ENCODE measurements at places on chromosomes 11 and 22.

DNA sequence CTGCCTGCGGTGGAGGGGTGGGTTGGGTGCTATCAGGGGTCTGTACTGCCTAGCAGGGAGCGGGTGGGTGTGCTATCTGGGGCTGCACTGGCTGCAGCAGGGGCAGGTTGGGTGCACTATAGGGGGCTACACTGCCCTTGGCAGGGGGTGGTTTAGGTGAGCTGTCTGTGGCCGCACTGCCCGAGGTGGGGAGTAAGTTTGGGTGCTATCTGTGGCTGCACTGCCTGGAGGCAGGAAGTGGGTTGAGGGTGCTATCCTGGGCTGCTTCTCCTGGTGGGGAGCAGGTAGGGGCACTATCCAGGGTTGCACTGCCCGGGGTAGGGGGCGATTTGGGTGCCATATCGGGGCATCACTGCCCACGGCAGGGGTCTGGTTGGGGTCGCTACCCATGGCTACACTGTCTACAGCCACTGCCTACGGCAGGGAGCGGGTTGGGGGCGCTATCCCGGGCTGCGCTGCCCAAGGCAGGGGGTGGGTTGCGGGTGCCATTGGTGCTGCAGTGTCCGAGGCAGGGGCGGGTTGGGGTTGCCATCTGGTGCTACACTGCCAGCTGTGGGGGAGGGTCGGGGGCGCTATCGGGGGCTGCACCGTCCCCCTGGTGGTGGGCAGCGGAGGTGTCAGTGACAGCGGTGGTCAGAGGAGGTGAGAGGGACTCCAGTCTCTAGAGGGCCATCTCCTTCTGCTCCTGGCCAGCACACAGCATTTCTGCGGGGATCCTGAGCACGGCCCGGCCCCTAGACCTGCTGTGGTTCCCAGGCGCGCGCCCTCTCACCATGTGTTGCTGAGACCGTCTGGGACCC is 1.3 kb upstream of the RFPL2 start:
- no peak for DNase-seq

GRCh38 chr11:12485328-12485727 is 108.0 kb downstream of the PARVA start:
- DNase-seq, result no peak

DNA sequence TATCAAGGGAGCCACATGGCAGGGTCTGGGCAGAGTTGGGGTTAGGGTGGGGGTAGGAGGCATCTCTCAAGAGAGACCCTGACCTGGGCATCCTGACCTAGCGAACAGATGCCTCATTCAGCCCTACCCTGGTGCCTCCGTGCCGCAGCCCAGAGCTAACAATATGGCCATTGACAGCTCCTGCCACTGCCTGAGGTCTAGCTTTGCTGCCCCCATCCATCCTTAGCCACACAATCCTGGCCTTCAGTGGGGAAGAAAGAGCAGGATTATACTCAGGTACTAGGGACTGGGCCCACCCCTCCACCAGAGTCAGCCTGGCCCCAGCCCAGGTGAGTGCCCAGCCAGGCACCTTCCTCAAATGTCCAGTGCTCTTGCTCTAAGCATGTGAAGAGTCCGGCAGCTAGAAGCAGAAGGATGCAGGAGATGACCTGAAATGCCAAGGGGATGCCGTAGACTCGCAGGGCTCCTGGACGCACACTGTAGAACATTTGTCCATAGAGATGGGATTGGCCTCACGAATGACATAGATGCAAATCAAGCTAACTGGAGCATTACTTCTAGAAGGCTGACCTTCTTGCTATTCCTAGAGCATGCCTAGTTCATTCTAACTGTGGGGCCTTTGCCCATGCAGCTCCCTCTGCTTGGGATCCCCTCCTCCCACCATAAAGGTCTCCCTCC is 13.3 kb upstream of the SERPINH1 start:
- no peak for DNase-seq

DNA sequence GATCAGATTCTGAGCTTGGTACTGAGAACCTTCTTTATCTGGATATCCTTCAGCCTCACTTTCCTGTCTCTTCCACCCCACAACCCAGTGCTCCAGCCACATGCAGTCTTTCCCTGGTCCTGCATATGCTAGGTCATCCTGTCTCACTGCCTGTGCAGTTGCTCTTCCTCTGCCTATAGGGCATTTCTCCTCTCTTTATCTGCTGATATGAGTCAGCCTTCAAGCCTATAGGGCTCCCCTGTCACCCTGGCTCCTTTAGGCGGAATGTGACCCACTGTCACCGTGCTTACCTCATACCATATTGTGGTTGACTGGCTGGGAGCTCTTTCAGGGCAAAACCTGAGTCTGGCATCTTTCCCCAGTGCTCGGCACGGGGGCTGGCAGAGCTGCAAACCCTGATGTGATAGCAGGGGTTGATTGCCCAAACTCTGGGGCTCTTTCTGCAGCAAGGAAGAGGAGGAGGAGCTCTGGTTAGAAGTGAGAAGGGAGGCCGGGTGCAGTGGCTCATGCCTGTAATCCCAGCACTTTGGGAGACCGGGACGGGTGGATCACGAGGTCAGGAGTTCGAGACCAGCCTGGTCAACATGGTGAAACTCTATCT is 26.3 kb downstream of the MEI1 start:
- DNase-seq, result no peak

- no peak for DNase-seq
These were observed 58.4 kb upstream of the RCN1 start for GRCh38 chr11:32032478-32032877.

- no peak for DNase-seq
These were observed 792.5 kb downstream of the BRD1 start for GRCh38 chr22:49034836-49035817.

DNA sequence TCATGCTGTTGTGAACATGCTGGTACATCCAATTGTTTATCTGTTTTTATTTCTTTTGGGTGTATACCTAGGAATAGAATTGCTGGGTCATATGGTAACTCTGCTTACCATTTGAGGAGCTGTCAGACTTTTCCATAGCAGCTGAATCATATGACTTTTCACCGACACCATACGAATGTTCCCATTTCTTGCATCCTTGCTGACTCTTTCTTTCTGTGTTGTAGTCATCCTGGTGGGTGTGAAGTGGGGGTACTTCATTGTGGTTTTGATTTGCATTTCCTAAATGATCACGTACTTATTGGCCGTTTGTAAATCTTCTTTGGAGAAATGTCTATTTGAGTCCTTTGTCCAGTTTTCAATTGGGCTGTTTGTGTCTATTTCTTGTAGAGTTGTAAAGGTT is 26.5 kb downstream of the ATXN10 start:
- no peak for DNase-seq

DNA sequence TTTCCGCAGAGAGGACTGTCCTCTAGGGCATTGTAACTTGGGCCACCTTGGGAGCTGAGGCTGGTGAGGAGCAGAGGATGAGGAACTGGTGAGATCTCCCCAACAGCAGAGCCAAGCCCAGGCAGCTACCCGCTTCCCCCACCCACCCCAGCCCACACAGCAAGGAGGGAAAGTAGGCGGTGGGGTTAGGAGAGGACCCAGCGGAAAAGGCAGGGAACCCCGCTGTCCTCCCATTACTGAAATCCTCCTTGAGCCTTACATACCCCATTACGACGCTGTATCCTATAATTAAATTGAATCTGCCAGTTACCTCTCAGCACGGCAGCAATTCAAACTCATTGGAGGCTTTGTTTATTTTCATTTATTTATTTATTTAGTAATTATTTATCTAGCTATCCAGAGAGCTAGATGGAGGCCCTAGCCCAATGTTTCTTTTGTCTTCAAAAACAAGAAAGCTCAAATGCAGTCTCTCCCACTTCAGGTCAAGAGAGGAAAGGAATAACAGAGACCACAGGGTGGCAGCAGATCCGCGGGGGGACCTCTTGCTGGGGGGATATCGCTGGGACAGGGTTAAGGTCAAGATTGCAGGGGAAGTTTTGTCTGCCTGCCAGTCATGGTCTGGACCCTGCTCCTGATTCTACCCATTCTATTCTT is 218.0 kb downstream of the ST3GAL4 start:
- DNase-seq, result no peak

DNA sequence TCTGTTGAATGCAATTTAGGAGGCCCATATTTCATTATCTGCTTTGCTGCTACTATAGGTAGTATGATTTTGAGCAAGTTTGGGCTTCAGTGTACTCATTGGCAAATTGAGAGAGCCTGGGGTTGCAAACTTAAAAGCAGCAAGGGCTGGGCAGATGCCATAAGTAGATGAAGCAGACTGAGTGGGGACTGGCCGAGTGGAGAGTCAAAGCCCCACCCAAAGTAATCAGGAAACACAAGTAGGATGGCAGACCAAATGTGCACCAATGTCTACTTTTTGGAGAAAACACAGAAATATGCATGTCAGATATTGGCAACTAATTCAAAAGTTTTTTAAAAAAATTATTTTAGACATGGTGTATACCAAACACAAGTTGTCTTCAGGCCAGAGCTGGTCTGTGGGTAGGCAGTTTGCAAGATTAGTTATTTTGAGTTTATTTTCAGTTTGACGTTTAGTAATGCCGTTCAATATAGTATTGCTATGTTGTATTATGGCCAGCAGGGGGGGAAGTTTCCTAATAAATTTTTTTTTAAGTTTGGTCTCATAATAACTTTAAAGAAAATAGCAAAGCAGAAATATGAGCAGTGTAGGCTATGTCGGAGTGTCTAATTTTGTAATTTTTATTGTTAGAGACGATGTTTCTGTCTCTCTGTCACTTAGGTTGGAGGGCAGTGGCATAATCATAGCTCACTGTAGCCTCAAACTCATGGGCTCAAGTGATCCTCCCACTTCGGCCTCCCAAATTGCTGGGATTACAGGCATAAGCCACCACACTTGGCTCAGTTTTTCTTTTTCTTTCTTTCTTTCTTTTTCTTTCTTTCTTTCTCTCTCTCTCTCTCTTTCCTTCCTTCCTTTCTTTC is 105.1 kb downstream of the HIPK3 start:
- no peak for DNase-seq

- DNase-seq, result no peak
These were observed 261.1 kb upstream of the ANO3 start for GRCh38 chr11:26070714-26071380.

- DNase-seq, result no peak
These were observed 22.6 kb downstream of the TMEM218 start for GRCh38 chr11:125088576-125089455.

DNA sequence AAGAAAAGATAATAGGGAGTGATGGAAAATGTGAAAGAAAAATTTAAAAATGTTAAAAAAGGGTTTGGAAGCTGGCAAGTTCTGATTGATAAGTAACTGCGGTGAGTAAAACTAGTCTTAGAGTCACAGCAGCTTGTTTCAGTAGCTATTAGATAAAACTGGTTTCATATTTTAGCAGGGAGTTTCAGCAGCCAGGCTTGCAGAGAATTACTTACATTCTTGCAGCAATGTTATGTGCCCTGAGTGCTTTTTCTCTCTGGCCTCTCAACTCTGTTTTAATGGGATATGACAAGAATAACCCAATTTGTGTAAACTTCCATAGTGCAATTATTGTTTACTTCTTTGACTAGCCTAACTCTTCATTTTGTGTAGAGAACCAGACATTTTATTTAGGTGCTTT is 33.6 kb downstream of the PPME1 start:
- no peak for DNase-seq

- no peak for DNase-seq
These were observed 5.2 kb upstream of the PRR33 start for GRCh38 chr11:1896923-1897322.

- no peak for DNase-seq
These were observed at the start of gene CHST1 for GRCh38 chr11:45665206-45665932. TSS of gene CHST1 (minus strand) at chr11:45665622. CDS start at chr11:45650923, 14,699 bp downstream.

GRCh38 chr11:10709299-10710086 is 15.9 kb upstream of the IRAG1 start:
- DNase-seq, result no peak

- no peak for DNase-seq
These were observed 120.7 kb upstream of the TENM4 start for GRCh38 chr11:79561496-79561895.

GRCh38 chr22:31130873-31131272 is 8.1 kb downstream of the INPP5J start:
- no peak for DNase-seq

- no peak for DNase-seq
These were observed 599 bp upstream of the PPP2R1B start for GRCh38 chr11:111766834-111767142.

- DNase-seq, result no peak
These were observed 9.5 kb downstream of the GNB1L start for GRCh38 chr22:19845054-19845722.

GRCh38 chr11:33634291-33634834 is 66.3 kb downstream of the C11orf91 start:
- no peak for DNase-seq

DNA sequence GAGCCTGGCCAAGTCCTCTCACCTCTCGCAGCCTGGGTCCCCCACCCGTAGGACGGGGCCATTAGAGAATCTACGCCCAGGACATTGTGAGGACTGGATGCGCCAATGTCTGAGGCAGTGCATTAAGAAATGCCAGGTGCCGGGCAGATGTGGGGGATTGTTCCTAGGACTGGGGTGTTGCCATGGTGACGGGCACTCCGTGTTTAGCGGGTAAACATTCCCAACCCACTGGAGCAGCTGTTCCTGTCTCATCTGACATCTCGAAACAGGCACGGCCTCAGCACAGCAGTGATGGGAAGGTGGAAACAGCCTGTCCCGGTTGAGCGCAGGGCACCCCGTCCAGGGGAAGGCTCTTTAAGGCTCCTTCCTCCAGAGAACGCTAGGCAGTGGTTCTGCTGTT is 99.6 kb upstream of the RTL6 start:
- no peak for DNase-seq

DNA sequence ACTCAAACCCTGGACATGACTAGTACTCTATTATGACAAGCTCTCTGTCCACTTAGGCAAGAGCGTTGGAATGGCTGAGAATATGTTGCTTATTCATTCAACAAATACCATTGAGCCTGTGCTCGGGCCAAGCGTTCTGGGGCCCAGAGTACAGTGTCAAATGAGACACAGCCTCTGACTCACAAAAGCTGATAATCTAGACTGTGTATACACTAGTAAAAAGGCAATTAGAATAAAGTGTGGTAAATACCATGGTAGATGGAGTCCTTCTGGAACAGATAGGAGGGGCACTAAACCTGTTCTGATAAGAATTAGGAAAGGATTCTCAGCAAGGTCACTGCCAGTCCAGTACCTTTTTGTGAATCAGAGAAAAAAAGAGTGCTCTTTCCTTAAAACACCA is 24.7 kb downstream of the KCNE3 start:
- no peak for DNase-seq

- no peak for DNase-seq
These were observed 238.0 kb upstream of the NARS2 start for GRCh38 chr11:78812513-78813293.

- DNase-seq, result peak; percentile 10
These were observed 91.9 kb upstream of the TP53I11 start for GRCh38 chr11:45042560-45042959.

DNA sequence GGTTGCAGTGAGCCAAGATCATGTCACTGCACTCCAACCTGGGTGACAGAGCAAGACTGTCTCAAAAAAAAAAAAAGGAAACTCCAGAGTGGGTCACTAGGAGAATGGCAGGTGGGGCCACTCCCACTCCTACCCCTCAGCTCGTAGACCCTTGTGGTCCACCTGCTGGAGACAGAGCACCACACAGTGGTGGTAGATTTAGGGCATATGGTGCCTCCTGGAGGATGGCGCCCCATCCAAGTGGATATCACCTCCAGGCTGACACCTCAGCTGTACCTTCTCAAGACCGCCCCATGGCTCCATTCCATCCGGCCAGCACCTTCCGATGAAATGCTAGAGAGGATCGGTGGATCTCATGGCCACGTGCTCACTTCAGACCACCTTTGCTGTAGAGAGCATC is 6.2 kb downstream of the CYTH4 start:
- DNase-seq, result no peak
